Heart right ventricle (tissue), 16 donors: ENCODE measurements at places on chromosomes 4 and X. TPM values are rescaled to one million over a fixed set of nuclear protein-coding genes. Genes with fewer than 3 reads are reported as not detected.

Gene HSFX2
- 2.2 TPM for total RNA-seq

Gene GLRB
- 8.0 TPM for total RNA-seq

Gene GALNTL6
- not detected for total RNA-seq

Gene HERC5
- total RNA-seq, result 2.0 TPM

Gene UNC5C
- 1.8 TPM for total RNA-seq

Gene C4orf36
- 2.1 TPM for total RNA-seq

Gene CCSER1
- total RNA-seq, result 9.9 TPM

Gene ARMCX2
- 45.6 TPM for total RNA-seq

Gene DUX4
- not detected for total RNA-seq

Gene SFRP2
- total RNA-seq, result 0.58 TPM

Gene RAB9B
- total RNA-seq, result 35.0 TPM

DNA sequence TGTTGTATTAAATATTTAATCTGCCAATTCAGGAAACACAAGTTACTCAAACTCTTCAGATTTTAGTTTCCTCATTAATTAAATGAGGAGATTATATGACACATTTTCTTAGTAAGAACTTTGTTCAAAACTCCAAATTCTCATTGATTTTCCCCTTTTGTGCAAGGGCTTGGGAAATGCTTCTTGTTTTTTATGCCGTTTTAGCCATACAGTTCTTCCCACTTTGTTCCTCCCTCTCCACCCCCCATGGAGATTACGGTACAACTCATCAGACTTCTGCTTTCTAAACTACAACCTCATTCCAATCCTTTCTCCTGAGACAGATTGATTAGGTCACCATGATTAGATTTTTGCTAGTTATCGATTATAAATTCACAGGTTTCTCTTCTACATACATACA, 10.9 kb upstream of the BBS7 start:
- no peak overlapping the region for H3K27ac ChIP-seq
- H3K36me3 ChIP-seq, result no peaks in the 10 kb centered on the region
- no peak overlapping the region for H3K4me3 ChIP-seq
- no peaks in the 10 kb centered on the region for H3K4me1 ChIP-seq

DNA sequence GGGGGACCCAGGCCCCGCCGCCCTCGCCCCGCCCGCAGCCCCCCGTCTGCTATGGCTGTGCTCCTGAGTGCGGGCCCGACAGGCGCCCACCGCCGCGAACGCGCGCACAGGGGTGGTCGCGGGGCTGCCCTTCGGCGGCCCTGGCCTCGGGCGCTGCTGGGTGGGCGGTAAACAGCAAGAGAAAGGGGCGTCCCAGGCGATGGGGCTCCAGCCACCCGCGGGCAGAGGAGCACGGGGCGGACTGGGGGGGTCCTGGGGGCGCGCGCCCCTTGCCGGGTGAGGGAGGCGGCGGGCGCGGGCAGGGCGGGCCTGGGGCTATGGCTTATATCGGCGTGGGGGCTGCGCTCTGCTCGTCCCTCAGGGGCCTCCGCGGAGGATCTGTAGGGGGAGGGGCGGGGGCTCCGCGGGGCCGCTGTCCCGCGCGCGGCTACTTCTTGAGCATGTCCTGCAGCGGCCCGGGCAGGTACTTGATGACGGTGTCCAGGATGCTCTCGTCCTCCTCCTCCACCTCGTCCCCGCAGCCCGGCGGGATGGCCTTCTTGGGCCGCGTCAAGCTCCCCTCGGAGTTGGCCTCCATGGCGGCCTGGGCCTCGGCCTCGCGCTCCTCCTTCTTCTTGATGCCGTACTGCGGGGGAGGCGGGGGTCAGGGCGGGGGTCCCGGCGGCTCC, 39.7 kb downstream of the CPLX1 start:
- DNase-seq, result no peak
- peak overlapping the region; percentile 52 for H3K27ac ChIP-seq
- H3K4me1 ChIP-seq, result peaks cover 52% of the 10 kb centered on the region
- no peaks in the 10 kb centered on the region for H3K36me3 ChIP-seq

GRCh38 chr4:10080589-10081217, 35.9 kb downstream of the WDR1 start:
- H3K4me1 ChIP-seq, result peaks cover 56% of the 10 kb centered on the region
- no peak for DNase-seq
- H3K27ac ChIP-seq, result peak overlapping the region; percentile 26
- no peaks in the 10 kb centered on the region for H3K27me3 ChIP-seq
- peaks cover 100% of the 10 kb centered on the region for H3K36me3 ChIP-seq

- no peak for DNase-seq
- no peaks in the 10 kb centered on the region for H3K36me3 ChIP-seq
- no peaks in the 10 kb centered on the region for H3K4me1 ChIP-seq
These were observed 121.4 kb downstream of the GPAT3 start for GRCh38 chr4:83657336-83657735.

GRCh38 chrX:77731821-77732419, 54.1 kb downstream of the ATRX start:
- no peaks in the 10 kb centered on the region for H3K4me1 ChIP-seq
- no peak overlapping the region for H3K27ac ChIP-seq
- no peaks in the 10 kb centered on the region for H3K36me3 ChIP-seq
- no peaks in the 10 kb centered on the region for H3K27me3 ChIP-seq
- DNase-seq, result peak; percentile 7

GRCh38 chr4:125572601-125573000, 257.8 kb downstream of the FAT4 start:
- H3K27ac ChIP-seq, result no peak overlapping the region
- no peaks in the 10 kb centered on the region for H3K4me1 ChIP-seq
- no peaks in the 10 kb centered on the region for H3K27me3 ChIP-seq

DNA sequence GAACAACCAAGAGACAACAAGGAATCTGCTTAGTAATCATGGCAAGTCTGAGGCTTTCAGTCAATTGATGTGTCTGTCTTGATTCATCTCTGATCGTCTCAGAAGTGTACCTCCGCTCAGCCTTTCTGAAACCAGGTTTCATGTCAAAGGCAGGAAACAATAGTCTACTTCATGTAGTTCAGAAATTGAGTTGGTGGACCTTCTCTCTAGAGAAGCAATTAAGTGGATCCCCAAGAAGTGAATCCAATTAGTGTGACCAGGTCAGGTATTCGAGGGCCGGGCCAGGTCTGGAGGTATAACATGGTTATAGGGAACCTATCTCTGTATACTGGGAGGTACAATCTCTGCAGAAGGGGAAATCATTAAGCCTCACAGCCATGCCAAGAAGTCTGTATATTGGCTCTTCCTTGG, 32.0 kb downstream of the DAPP1 start:
- H3K4me1 ChIP-seq, result no peaks in the 10 kb centered on the region
- no peak overlapping the region for H3K27ac ChIP-seq
- H3K36me3 ChIP-seq, result no peaks in the 10 kb centered on the region
- H3K4me3 ChIP-seq, result no peak overlapping the region
- no peak for DNase-seq

- H3K4me1 ChIP-seq, result no peaks in the 10 kb centered on the region
- H3K36me3 ChIP-seq, result no peaks in the 10 kb centered on the region
- no peaks in the 10 kb centered on the region for H3K27me3 ChIP-seq
- no peak overlapping the region for H3K4me3 ChIP-seq
- no peak overlapping the region for H3K27ac ChIP-seq
These were observed 34.0 kb upstream of the SLC10A4 start for GRCh38 chr4:48449151-48449550.

DNA sequence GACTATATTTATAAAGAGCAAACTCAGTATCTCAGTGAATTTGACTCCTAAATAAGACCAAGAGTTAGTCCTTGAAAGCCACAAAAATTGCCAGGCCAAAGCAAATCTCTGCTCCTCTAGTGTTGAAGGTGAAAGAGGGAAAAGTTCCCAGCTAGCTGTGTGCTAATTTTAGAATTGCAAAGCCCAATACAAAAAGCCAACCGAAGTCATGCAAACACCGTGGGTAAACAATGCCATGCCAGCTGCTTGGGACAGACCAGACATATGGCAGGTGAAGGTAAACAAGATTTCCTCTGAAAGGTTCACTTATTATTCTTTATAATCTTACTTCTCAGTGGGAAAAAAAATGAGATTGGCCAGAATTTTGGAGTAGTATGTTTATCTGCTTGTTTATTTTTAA, 80.5 kb upstream of the LNX1 start:
- H3K36me3 ChIP-seq, result no peaks in the 10 kb centered on the region
- H3K4me3 ChIP-seq, result no peak overlapping the region
- H3K4me1 ChIP-seq, result peaks cover 9% of the 10 kb centered on the region
- H3K27me3 ChIP-seq, result no peaks in the 10 kb centered on the region

- no peaks in the 10 kb centered on the region for H3K4me1 ChIP-seq
- no peak overlapping the region for H3K4me3 ChIP-seq
- H3K36me3 ChIP-seq, result no peaks in the 10 kb centered on the region
These were observed 197.1 kb downstream of the SLC7A11 start for GRCh38 chr4:138045036-138045435.

DNA sequence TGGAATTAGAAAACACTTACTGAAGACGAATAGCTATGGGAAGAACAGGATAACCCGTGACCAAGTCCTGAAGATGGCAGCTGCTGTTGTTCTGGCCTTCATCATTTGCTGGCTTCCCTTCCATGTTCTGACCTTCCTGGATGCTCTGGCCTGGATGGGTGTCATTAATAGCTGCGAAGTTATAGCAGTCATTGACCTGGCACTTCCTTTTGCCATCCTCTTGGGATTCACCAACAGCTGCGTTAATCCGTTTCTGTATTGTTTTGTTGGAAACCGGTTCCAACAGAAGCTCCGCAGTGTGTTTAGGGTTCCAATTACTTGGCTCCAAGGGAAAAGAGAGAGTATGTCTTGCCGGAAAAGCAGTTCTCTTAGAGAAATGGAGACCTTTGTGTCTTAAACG, 2.4 kb downstream of the AGTR2 start:
- DNase-seq, result no peak
- H3K4me1 ChIP-seq, result no peaks in the 10 kb centered on the region
- H3K27me3 ChIP-seq, result no peaks in the 10 kb centered on the region
- H3K36me3 ChIP-seq, result no peaks in the 10 kb centered on the region

- no peak overlapping the region for H3K4me3 ChIP-seq
- H3K4me1 ChIP-seq, result no peaks in the 10 kb centered on the region
- no peak for DNase-seq
- H3K27ac ChIP-seq, result no peak overlapping the region
- H3K36me3 ChIP-seq, result no peaks in the 10 kb centered on the region
- H3K27me3 ChIP-seq, result no peaks in the 10 kb centered on the region
These were observed 71.7 kb downstream of the NYX start for GRCh38 chrX:41518841-41519220.

DNA sequence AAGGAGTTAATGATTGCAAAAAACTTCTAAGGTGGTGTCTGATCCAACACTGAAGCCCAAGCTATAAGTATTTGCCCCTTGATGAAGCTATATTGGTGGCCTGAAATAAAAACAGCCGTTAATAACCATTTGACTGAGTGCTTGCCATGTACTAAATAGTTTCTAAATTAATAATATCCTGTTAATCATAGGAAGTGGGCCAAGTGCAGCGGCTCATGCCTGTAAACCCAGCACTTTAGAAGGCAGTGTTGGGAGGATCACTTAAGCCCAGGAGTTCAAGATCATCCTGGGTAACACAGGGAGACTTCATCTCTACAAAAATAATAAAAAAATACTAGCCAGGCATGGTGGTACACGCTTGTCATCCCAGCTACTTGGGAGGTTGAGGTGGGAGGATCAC, 8.3 kb downstream of the NDP start:
- no peak overlapping the region for H3K27ac ChIP-seq
- no peaks in the 10 kb centered on the region for H3K4me1 ChIP-seq
- DNase-seq, result no peak

DNA sequence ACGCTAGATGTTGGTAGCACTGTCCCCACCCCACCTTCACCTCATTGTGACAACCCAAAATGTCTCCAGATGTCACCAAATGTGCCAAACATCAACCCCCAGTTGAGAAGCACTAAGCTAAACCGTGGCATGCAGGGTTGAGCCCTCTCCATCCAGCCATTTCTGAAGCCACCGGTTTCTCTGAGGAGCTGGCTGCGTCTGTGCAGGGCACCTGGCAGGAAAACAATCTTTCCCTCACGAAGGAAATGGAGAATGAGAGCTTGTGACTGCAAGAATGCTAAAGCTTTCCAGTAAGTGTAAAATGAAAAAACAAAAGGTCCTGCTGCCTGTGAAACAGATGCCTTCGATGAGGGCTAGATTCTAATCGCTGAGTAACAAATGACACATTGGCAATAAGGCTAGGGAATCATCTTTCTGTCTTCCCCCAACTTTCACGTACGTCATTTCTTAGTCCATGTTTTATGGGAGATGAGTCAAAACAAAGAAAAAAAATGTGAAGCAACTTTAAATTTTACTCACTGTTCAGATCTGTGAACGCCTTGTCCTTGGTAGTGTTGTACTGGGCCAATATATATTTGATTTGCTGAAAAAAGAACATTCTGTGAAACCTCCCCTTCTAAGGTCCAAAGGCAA, 59.9 kb downstream of the PROM1 start:
- DNase-seq, result no peak
- H3K27me3 ChIP-seq, result no peaks in the 10 kb centered on the region

GRCh38 chrX:43314525-43314924, 341.6 kb upstream of the MAOA start:
- no peak overlapping the region for H3K27ac ChIP-seq
- no peak for DNase-seq
- no peak overlapping the region for H3K4me3 ChIP-seq
- H3K36me3 ChIP-seq, result no peaks in the 10 kb centered on the region
- H3K27me3 ChIP-seq, result no peaks in the 10 kb centered on the region

DNA sequence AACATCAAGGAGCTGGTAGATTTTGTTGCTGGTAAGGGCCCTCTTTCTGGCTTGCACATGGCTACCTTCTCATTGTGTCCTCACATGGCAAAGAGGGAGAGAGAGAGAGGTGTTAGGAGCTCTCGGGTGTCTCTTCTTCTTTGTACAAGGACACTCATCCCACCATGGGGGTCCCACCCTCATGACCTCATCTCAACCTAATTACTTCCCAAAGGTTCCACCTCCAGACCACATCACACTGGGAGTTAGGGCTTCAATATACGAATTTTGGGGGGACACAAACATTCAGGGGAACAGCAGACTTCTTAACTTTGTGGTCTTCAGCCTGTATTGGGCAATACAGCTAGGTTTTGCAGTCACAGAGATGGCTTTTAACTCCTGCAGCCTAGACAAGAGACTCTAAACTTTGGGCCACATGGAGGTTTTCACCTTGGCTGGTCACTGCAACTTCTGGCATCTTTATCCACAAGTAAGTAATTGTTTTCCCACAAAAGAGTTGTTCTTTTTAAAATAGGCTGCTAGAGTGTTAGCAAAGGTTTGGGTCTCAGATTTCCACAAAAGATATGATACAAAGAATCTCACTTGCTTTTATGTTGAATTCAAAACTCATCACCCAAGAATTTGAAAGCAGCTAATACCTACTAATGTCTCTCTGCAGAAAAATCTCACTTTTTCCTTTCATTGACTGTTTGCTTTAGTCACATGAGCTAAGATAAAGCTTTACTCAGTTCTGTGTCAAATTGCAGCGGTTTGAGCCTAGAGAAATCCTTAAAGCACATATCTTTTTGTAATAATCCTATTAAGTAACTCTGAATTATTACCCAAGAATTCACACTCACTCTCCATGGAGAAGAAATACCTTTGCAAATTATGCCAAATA, 39.6 kb upstream of the BBS12 start:
- no peak overlapping the region for H3K4me3 ChIP-seq
- H3K27me3 ChIP-seq, result no peaks in the 10 kb centered on the region
- H3K27ac ChIP-seq, result no peak overlapping the region
- H3K4me1 ChIP-seq, result peaks cover 14% of the 10 kb centered on the region
- no peaks in the 10 kb centered on the region for H3K36me3 ChIP-seq

- DNase-seq, result no peak
- no peak overlapping the region for H3K4me3 ChIP-seq
- no peaks in the 10 kb centered on the region for H3K27me3 ChIP-seq
- no peaks in the 10 kb centered on the region for H3K36me3 ChIP-seq
- H3K27ac ChIP-seq, result no peak overlapping the region
These were observed 90.4 kb upstream of the RAB40AL start for GRCh38 chrX:102846544-102847236.

GRCh38 chrX:110462957-110463356, 104.3 kb downstream of the RTL9 start:
- no peak overlapping the region for H3K4me3 ChIP-seq
- H3K4me1 ChIP-seq, result no peaks in the 10 kb centered on the region
- H3K36me3 ChIP-seq, result no peaks in the 10 kb centered on the region
- H3K27ac ChIP-seq, result no peak overlapping the region
- DNase-seq, result no peak
